ENCODE measurements at places on chromosomes 6 and 20. TPM values are rescaled to one million over a fixed set of nuclear protein-coding genes. Genes with fewer than 3 reads are reported as not detected.

DNA sequence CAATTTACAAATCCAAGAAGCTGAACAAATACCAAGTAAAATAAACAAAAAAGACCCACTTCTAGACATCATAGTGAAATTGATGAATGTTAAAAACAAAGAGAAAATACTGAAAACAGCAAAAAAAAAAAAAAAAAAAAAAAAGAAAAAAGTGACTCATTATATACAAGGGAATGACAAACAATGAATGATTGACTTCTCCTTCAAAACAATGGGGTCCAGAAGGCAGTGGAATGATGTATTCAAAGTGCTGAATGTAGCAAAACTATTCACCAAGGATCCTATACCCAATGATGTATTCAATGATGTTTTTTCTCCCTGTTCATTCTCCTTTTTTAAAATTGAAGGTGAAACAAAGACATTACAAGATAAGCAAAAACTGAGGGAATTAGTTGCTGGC is 650.0 kb downstream of the UTRN start:
- DNase-seq = peak; percentile 40

DNA sequence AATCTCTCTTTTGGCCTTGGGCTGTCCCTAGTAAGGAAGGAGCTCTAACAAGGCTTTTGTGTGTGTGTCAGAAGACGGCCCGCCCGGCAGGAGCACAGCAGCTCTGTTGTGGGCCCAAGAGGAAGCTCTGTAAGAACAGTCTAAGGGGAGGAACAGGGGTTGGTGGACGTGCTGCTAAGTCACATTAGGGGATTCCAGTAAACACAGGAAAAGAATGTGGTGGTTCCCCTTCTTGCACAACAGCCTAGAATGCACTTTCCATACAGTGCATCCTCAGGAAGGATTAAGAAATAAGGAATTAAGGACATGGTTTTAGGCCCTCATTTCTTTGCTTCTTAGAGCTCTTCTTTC is 114.5 kb downstream of the RNF144B start:
- DNase-seq = peak; percentile 19

GRCh38 chr20:57795342-57795697 is 85.5 kb upstream of the PMEPA1 start:
- DNase-seq = no peak

DNA sequence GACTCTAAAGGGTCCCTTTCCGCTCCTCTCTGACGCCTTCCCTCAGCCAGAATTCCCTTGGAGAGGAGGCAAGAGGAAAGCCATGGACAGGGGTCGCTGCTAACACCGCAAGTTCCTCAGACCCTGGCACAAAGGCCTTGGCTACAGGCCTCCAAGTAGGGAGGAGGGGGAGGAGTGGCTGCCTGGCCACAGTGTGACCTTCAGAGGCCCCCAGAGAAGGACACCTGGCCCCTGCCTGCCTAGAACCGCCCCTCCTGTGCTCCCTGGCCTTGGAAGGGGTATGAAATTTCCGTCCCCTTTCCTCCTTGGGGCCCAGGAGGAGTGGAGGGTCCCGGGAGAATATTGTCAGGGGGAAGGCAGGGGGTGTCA is 2.7 kb downstream of the VEGFA start:
- peak; percentile 19 for DNase-seq

- peak; percentile 23 for DNase-seq
These were observed 16.2 kb downstream of the DNAJC5 start for GRCh38 chr20:63911176-63911575.

GRCh38 chr6:159913862-159914564 is 23.2 kb downstream of the MAS1 start:
- DNase-seq = no peak

RGL2 gene
- total RNA-seq = 88.3 TPM

DNA sequence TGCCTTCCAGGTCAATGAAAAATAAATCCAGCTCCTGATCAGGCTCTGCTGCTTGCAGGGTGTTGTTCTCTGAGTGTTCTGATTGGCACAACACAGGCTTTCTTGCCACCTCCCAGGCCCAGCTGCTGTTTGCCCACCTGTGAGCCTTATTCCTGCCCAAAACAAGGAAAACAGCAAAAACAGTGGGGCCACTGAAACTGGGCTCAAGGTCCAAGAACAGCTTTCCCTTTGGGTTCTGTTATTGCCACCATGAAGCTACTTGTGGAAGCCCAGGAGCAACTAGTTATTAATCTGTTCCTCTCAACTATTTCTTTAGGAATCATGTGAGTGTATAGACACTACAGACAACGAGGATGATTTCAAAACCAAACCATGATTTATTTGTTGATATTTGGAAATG is 159.1 kb downstream of the PLCB1 start:
- no peak for DNase-seq

DNA sequence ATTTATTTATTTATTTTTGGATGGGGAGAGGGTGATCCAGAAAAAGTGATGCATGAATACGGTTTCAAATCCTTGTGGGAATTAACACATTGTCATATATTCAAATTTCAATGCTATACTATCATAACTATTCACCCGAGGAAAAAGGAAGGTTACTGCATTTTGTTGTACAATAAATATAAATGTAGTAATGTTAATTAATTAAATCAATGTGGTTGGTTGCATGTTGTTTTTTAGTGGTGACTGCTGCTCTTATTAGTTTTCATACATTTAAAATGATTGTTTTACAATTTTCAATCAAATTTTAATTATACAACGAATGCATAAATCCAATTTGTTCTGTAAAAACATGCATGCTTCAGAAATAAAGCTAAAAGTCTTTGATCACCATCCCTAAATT is 180.5 kb downstream of the ZFP64 start:
- no peak for DNase-seq

GRCh38 chr6:43035495-43036194 is 14.2 kb downstream of the RRP36 start:
- no peak for DNase-seq

GRCh38 chr6:143337201-143337949 is 113.1 kb downstream of the ADAT2 start:
- DNase-seq = peak; percentile 57

- DNase-seq = no peak
These were observed 24.8 kb downstream of the C6orf62 start for GRCh38 chr6:24694198-24694597.

GRCh38 chr6:157019733-157020132 is 242.6 kb downstream of the ARID1B start:
- DNase-seq = peak; percentile 20

SLC24A3 gene
- not detected for total RNA-seq

FOXC1 gene
- 12.1 TPM for total RNA-seq

GRCh38 chr6:43779852-43780236 is 9.8 kb downstream of the VEGFA start:
- no peak for DNase-seq

STX11 gene
- total RNA-seq = 17.2 TPM

GRCh38 chr20:39810309-39810708 is 848.2 kb downstream of the DHX35 start:
- DNase-seq = no peak

FRS3 gene
- total RNA-seq = 1.2 TPM

DNA sequence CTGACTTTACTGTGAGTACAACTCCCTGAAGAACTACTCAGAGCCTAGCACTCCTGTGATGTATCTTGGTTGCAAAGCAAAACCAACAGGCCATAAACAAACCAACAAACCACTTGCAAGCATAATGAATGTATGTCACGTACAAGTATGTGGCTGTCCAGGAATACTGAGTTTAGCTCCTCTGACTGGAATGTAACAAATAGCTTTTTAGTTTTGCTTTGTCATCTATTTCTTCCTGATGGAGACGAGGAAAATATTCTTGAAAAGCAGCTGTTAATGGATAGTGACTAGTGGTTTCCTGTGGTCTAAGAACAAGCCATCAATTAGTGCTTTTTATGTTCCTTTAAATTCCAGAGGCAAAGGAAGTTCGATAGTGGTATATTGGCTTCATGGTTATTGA is 101.9 kb upstream of the LY86 start:
- DNase-seq = no peak

- DNase-seq = no peak
These were observed 14.7 kb upstream of the TAF4 start for GRCh38 chr20:62080249-62080990.

ME1 gene
- total RNA-seq = 7.8 TPM

DNA sequence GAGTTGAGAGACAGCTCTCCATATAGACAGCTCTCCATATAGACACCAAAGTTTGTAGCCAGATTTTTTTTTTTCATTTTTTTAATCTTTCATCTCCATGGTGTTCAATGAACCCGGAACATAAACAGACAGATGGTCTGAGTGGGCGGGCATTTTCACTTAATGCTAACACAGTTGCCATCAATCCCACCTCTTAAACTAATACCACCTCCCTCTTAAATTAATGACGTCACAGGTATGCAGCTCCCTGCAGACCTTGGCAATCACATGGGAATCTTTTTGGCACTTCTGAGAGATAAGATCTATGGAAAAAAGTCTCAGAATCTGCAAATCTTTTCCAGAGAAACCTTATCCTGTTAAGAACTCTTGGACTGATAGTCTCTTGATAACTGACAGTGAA is 43.2 kb downstream of the PFDN4 start:
- no peak for DNase-seq

- DNase-seq = peak; percentile 23
These were observed 1.5 kb downstream of the CD2AP start for GRCh38 chr6:47479140-47479508.

DNA sequence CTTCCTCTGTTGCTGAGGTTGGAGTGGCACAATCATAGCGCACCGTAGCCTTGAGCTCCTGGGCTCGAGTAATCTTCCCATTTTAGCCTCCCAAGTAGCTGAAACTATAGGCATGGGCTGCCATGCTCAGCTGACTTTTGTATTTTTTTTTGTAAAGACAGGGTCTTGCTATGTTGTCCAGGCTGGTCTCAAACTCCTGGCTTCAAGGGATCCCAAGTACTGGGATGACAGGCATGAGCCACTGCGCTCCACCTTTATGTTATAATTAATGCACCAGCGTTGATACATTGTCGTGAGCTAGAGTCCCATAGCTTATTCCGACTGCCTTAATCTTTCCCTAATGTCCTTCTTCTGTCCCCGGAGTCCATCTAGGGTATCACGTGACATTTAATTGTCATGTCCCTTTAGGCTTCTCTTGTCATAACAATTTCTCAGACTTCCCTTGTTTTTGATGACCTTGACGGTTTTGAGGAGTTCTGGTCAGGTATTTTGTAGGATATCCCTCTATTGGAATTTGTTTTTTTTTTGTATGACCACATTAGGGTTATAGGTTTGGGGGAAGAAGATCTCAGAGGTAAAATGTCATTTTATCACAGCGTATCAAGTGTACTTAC is 63.9 kb downstream of the CEBPB start:
- no peak for DNase-seq

ZNF831 gene
- under 0.01 TPM for total RNA-seq

GRCh38 chr20:23315099-23315498 is 35.5 kb upstream of the NXT1 start:
- DNase-seq = no peak

DNA sequence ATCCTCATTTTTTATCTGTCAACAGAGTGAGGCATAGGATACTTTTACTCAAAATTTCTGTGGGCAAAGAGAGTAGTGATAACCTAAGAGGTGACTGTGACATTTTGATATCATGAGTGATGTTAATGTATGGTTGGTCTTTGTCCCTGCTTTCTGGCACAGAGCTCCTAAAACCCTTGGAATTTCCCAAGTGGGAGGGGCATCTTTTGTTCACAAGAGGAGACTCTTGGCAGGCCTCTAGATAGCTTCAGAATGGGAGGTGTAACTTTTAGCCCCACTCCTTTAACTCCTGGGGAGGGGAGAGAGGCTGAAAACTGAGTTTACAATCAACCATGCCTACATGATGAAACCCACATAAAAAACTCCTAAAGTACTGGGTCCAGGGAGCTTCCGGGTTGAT is 527.8 kb downstream of the RFPL4B start:
- DNase-seq = no peak

DNA sequence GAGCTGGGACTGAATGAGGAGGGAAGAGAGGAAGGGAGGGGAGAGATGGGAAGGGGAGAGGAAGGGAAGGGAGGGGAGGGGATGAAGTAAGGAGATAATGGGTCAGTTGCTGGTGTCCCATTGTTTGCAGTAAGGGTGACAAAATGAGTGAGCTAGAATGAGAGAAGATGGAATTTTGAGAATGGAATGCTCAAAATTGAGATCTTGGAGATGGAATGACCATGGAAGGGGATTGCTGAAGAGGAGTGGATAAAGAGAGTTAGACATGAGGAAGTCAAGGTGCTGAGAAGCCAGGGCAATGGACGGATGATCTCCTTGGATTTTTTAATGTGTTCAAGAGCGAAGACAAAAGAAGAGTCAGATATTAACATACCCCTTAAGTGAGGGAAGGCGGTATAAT is 80.5 kb upstream of the SSTR4 start:
- no peak for DNase-seq

SLC22A16 gene
- total RNA-seq = not detected

SLC35D3 gene
- total RNA-seq = not detected

DNA sequence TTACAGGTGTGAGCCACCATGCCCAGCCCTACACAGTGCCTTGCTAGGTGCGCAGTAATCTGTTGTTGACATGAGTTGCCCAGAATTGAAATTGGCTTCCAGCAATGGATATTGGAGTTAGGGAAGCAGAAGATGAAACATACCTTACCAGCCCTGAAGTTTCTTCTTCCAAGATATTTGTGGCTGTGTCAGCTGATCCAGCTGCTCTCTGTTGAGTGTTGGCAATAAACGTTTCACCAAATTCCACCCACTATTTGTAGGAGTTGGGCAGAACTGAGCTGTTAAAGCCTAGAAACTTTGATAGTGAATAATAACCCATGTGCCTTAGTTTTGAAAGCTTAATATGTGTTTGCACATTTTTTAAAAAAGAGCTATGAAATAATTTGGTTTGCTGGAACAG is 218.2 kb upstream of the SNX9 start:
- DNase-seq = no peak

GRCh38 chr20:57619051-57619831 is 985 bp downstream of the ZBP1 start:
- peak; percentile 7 for DNase-seq

GRCh38 chr20:50193836-50194421 is 3.3 kb downstream of the CEBPB start:
- DNase-seq = no peak

CEP162 gene
- 14.0 TPM for total RNA-seq

DNA sequence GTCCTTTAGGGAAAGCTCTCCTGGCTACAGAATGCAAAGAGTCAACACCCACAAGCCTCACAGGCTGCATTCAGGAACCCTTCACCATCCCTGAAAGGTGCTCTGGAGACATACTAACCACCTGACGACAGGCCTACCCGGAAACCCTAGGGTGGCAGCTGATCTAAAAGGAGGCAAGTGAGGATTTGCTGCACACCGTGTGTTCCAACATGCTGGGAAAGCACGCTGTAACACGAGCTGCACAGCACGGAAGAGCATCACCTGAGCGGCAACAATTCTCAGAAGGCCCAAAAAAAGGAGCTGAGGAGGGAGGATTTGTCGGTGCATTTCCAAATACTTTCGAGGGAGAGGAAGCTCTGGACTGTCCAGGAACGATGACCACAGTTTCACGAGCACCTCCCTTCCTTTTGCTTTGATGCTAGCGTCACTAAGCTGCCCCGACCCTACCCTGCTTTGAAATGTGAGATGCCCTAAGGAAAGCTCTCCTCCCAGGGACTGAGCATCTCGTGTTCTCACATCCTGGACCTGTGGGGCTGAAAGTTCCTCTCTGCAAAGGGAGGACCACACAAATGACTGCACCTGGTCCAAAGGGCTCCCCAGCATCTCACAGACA is 87.0 kb downstream of the PPP1R3G start:
- no peak for DNase-seq

- DNase-seq = no peak
These were observed 14.0 kb downstream of the DEFB110 start for GRCh38 chr6:50007819-50008218.
